HCT116 (cell line): ENCODE measurements at places on chromosomes 6 and 20. TPM values are rescaled to one million over a fixed set of nuclear protein-coding genes. Genes with fewer than 3 reads are reported as not detected.

The EPB41L1 gene
- total RNA-seq, result 42.1 TPM

The APOM gene
- 2.2 TPM for total RNA-seq

The GFRA4 gene
- not detected for total RNA-seq

The LTB gene
- total RNA-seq, result 0.64 TPM

The PDE10A gene
- total RNA-seq, result 0.37 TPM

The CDK5RAP1 gene
- 41.4 TPM for total RNA-seq

The CD109 gene
- 42.1 TPM for total RNA-seq

The MACROD2 gene
- total RNA-seq, result 3.7 TPM

The TFAP2A gene
- 24.3 TPM for total RNA-seq

The NMBR gene
- not detected for total RNA-seq

The OOEP gene
- not detected for total RNA-seq

DNA sequence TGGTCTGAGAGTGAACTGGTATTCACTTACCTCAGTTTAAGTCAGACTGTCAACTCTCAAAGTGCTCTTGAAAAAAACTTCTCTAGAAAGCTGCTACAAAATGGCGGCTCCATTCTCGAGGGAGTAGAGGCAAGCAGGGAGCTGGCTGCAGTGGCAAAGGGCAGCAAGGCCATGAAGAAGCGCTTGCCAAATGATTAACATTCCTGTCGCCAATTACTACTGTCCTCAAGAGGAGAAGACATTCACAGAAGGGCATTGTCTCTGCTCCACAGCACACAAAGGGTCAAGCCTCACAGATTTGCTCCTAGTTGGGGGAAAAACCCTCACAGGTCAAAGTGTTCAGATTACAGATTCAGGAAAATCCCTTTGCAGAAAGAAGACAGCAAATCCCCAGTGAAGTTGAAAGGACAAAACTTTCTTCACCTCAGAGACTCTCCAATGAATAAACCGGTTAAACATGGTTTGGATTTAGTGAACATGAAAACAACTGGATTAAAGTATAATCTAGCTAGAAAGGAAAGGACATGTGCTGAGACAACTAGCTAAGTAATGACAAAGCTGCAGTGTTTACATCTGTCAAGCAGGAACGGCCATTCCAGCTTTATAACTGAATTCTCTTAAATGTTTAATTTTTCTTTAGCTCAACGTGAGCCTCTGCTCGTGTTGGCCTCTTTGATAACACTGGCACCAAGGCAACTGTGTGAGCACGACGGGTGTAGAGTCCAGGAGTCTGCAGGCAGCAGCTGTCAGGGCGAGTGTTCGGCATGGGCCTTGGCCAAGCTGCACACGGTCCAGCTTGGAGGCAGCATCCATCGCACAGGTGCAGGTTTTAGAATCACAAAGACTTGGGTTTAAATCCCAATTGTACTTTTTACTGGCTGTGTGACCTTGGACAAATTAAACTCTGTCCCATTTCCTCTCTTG, 37.6 kb downstream of the NR2E1 start:
- DNase-seq, result no peak

DNA sequence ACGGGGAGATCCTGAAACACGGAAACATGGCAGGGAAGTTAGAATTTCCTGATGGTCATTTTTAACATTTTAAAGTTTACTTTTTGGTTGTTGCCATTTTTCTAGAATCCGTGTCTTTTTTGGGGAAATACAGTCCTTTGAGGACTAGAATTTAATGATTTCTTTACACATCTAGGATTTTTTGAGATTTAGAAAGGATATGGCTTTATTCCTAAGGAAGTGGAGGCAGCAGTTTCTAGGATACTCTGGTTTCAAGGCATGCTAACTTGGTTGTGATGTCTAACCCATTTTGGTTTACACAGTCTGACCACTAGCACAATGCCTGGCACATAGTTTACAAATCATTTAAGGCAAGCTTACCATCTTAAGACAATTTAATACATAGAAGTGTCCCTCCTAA, 1.1 kb upstream of the ZBTB2 start:
- no peak for DNase-seq

- no peak for DNase-seq
Observed at GRCh38 chr6:96236471-96236870, 220.7 kb downstream of the FUT9 start.

GRCh38 chr20:5215672-5216304, 89.0 kb downstream of the CDS2 start:
- DNase-seq, result no peak

GRCh38 chr6:56746767-56747504, 104.2 kb upstream of the DST start:
- DNase-seq, result no peak

- no peak for DNase-seq
Observed at GRCh38 chr6:43634702-43635303, 837 bp upstream of the MAD2L1BP start.

- no peak for DNase-seq
Observed at GRCh38 chr20:35006009-35006408, 50.3 kb downstream of the MYH7B start.

- no peak for DNase-seq
Observed at GRCh38 chr6:107730106-107730505, 94.0 kb downstream of the SCML4 start.

DNA sequence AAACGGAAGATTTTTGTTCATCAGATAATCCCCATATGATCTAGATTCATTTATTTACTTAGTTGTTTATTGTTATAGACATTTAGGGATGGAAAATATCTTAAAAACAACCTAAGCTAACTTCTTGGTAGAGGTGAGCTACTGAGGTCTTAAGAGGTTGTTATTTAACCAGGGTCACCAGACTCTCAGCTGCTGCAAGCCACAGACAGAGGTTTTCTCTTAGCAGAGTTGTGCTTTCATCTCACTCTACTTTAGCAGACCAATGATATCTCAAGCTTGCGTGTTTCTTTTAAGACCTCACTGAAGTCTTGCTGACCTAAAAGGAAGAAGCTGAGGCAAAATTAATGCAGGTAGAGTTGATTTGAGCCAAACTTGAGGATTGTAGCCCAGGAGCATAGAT, 43.6 kb downstream of the NCOA7 start:
- DNase-seq, result no peak

DNA sequence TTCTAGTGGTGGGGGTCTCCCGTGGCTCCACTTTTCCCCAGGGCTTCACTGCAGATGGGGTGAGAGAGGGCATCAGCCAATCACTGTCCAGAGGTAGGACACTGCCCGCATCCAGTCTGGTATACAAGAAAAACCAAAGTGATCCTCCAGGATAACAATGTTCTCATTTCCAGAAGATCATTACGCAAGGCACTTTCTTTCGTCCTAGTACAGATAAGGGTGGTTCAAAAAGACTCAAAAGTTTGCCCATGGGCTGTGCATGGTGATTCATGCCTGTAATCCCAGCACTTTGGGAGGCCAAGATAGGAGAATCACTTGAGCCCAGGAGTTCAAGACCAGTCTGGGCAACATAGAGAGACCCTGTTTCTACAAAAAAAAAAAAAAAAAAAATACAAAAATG, 16.4 kb downstream of the GMDS start:
- DNase-seq, result no peak

DNA sequence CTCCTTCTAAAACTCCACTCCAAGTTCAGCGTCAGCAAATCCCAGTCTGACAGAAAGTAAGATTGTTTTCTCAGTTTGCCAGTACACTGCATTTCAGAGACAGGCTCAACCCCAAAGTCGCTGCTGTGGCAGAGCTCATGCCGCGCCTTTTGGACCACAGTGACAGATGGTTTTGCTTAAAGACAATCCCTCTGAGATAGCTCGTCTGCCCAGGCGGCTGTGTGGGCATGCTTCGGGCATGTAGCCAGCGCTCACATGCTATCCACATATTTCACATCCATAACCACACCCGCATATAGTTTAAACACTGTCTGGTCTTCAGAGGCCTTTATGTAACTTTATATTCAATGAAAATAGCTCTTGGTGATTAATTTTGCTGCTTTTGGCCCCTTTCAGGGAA, 14.7 kb upstream of the PXDC1 start:
- no peak for DNase-seq

- DNase-seq, result no peak
Observed at GRCh38 chr6:170244721-170245474, 46.0 kb downstream of the DLL1 start.

- DNase-seq, result no peak
Observed at GRCh38 chr6:126716032-126716431, 376.1 kb downstream of the CENPW start.

DNA sequence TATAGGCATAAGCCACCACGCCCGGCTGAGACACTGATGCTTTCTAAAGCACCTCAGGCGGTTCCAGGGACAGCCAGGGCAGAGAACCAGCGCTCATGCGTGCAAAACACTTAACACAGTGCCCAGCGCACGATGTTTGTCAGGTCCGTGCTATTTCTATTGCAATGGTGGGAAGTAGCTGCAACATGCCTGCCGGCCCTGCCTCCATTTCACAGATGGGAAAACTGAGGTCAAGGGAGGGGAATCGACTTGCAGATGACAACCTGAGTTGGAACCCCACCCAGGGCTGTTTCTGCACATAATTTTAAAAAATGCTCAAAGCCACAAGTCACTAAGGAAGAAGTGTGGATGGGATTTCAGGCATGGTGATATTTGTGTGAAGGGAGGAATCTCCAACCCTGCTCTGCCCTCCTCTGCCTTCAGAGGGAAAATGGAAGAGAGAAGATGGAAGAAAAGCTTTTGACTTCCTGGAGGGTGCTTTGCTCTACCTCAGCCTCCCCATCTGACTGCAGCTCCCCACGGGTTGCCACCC, 39.9 kb downstream of the KIAA1755 start:
- no peak for DNase-seq

- DNase-seq, result no peak
Observed at GRCh38 chr6:40551966-40552505, 35.1 kb downstream of the LRFN2 start.

- DNase-seq, result no peak
Observed at GRCh38 chr6:149962461-149963211, 1.1 kb upstream of the ULBP1 start.

DNA sequence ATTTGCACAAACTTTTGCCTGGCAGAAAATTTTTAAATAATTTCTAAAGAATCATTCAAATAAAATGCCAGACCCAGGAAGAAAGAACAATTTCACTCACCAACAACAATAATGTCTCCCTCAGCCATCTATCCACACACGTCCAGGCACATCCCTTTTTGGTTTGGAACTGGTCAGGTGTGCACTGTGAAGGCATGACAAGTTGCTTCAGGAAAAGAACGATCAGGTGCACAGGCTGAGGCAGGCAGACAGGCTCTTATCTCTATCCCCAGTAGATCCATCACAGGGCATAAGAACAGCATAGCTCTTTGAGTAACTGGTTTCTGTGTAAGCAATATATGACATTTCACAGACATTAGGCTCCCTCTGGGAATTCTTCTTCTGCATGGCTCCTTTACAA, 18.1 kb upstream of the NXT1 start:
- DNase-seq, result no peak

DNA sequence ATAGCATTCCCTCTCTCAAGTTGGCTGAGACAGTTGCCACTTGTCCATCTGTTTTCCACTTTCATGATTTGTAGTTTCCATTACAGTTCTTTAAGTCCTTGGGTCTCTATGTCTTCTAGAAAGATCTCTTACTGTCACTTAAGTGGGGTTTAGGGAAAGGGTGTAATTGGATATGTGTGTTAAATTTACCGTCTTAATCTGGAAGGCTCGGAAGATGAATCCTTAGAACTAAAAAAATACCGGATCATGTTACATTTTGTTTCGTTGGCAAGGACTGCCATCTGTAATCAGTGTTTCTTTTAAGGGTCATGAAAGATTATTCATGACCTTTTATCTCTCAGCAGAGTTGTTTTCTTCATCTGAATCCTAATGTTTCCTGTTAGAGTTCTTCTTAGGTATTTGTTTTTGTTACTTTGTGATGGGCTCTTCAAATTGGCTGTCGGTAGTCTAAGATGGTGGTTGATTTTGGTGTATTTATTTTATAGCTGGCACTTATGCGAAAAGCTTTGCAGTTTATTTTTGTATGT, 21.8 kb upstream of the BTBD3 start:
- no peak for DNase-seq

DNA sequence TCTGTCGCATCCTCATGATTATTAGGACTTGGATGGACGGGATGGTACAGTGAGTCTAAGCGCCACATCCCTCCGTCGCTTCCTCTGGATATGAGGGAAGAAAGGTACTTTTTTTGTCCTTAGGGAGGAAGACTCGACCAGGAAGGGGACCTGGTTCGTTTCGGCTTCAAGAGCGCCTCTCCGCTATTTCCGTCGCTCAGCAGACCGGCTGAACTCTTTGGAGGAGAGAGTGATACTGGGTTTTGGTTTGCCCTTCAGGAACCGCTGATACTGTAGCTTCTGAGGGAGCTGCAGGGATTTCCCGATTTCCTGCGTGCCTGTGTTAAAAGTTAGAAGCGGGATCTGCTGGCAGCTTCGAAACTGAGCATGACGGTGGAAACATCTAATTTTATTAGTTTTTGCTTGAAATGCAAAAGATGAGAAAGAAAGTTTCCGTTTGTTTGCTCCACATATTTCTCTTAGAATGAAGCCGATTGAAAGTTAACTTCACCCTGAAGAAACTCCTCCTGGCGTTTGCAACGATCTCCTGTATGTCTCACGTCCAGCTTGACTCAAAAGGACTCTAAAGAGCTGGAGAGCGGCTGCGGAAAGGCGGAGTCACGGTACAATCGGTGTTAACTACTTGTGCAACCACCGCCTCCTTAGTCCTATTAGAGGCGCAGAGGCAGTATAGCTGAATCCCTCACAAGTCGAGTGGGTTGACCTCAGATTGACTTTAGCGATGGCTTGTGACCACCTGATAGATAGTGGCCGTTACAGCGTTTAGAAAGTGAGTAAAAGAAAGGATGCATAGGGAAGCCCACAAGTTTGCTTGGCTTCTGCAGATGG, 129.4 kb downstream of the TRIM27 start:
- no peak for DNase-seq

DNA sequence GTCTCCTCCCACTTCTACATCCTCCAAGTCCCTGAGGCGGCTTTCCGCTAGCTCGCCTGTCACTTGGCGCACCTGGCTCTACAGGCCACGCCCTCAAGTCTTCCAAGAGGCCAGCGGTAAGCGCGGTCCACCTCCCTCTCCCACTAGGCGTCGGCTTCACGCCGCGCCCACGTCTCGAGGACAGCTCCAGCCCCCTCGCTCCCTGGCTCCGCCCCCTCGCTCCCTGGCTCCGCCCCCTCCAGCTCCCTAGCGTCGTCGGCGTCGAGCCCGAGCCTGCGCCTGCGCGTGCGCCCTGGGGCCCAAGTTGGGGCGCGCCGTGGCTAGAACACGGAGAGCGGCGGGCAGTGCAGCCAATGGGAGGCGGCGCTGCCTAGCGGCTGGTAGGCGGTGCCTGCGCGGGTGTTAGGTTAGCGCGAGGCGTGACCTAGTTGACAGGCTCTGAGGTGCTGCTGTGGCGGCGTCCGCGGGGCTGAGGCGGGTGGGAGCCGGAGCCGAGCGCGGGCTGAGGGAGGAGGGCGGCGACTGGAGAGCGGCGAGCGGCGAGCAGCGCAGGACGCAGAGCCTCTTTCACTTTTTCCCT, at the start of gene MACROD2:
MACROD2 (plus strand) TSS at position 431 of the 580 bp plus-strand sequence.
- peak; percentile 93 for DNase-seq

GRCh38 chr6:166563805-166564204, 22.7 kb downstream of the RAMACL start:
- no peak for DNase-seq

- DNase-seq, result no peak
Observed at GRCh38 chr6:140636908-140637402, 1262.5 kb upstream of the CITED2 start.

GRCh38 chr6:3456395-3456897, 404 bp downstream of the SLC22A23 start:
- no peak for DNase-seq

GRCh38 chr20:2387180-2387577, 6.5 kb downstream of the TGM6 start:
- peak; percentile 39 for DNase-seq

- no peak for DNase-seq
Observed at GRCh38 chr20:50251992-50252511, 61.4 kb downstream of the CEBPB start.

GRCh38 chr6:2030682-2031244, 214.6 kb downstream of the GMDS start:
- no peak for DNase-seq
